ENCODE measurements at places on chromosomes 4 and X.

- DNase-seq, result no peak
Observed at GRCh38 chr4:174538123-174538875, 16.0 kb upstream of the HPGD start.

DNA sequence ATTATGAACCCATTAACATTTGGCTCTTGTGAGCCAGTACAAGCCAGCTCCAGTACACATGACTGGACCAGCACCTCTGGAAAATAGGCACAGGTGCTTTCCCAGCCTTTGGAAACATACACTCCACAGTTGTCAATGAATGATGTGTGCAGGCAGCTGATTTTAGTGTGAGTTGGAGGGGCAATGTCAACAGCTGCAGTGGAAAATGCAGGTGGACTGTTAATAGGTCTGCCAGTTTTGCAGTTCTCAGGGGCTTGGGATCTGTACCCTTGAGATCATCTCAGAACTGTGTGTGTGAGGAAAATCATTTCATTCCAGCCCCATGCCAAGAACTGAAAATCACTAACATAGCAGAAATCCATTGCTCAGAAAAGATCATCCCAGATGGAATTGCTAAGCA is 81.7 kb upstream of the CHRDL1 start:
- DNase-seq, result no peak

GRCh38 chr4:22574424-22574823 is 58.6 kb upstream of the ADGRA3 start:
- DNase-seq, result no peak

DNA sequence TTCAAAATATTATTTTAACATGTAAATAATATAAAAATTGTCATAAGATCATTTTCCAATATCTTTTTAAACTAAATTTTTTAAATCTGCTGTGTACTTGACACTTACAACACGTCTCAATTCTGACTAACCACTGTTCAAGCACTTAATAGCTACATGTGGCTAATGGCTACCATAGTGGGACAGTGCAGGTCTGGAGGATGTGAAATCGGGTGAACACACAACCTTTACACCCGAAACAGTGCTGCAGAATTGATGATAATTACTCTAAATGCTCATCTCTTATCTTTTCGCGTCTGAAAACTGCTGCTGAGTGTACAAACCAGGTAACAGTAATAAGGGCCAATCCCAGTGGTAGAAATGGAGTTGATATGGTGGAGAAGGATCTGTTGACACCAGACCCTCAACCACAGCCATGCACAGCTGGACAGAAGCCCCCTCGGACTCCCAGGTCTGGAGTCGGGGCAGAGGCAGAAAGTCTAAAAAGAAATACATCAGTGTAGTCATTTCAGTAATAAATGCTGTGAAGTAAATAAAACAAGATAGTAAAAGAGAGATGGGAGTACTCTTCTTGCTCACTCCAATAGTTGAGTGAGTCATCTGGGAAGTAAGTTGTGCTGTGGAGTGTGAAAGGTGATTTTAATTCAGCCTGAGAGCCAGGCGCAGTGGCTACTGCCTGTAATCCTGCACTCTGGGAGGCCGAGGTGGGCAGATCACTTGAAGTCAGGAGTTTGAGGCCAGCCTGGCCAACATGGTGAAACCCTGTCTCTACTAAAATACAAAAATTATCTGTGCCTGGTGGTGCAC is 150.0 kb downstream of the CBR4 start:
- DNase-seq, result no peak

DNA sequence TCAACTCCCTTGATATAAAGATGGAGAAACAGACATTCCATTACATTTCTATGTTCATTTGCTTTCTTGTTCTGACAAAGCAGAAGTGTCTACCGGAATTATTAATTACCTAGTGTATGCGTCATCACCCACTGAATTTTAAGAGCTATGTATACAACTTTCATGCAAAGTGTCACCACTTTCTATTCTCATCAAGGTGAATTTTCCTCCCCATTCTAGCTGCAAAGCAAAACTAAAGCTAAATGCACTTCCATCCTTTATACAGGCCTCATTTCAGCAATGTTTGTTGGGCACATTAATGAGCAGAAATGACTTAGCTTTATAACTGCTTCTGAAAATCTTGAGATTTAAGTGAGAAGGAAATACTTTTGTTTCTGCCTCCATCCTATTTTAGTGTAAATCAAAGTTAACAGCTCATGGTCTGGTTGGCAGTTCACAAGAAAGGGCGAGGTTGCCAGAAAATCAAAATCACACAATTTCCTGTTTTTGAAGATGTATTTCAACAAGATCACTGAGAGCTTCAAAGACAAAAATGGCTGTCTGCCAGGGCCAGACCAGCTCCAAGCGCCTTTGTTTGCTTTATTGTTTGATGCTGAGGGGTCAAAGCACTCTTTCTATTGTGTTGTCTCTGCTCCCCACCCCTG is 7.2 kb upstream of the FAM9C start:
- DNase-seq, result no peak

DNA sequence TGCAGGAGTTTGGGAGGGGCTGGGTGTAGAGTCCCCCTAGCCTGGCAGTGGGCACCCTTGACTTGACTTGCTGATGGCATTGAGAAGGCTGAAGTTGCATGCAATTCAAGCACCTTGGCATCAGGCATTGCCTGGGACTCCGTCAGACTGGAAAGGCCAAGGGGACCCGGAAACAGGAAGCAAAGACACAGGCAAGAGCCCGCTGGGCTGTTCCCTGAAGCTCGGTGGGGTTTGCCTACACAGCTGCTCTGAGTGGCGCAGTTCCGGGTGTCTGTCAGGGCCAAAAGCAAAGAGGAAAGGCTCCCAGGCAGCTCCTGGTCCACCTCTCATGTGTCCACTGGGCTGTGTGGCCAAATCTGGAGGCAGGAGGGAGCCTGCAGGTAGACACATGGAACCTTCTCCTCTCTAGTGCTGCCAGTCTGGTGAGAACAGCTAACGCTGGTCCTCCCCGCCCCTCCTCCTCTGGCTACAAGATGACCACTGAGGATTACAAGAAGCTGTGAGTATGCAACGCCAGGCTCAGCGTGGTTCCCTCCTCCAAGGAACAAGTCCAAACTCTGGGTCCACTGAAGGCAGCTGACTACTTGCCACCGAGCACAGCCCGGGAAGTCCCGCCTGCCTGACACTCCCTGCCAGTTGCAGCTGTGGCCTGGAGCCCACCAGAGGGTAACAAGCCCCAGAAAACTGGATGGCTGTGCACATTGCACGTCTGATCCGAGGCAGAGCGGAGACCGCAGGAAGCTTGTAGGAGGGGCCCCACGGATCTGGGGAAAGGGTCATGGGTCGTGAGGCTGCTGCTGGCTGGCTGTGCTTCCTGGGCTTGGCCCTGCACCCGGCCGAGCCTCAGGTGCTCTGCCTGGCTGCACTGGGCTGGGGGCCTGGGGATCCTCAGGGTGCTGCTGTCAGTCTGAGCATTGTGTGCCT is 20.1 kb downstream of the ZNF185 start:
- DNase-seq, result no peak

DNA sequence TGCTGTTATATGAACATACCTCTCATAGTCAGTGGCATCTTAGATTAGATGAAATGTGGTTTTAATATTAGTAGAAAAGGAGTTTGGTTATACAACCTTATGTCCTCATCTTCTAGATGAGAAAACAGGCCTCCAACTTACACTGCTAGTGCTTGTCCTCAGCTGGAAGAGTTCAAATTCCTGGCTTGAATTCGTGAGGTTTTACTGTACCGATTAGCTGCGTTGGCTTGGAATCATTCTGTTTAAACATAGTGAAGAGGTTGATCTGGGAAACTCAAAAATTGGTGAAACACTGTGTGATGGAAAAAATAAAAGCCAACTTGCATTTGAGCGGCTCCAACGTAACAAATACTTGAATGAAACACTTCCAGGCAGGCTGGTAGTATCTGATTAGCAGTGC is 81.0 kb downstream of the LNX1 start:
- DNase-seq, result no peak

GRCh38 chrX:130435937-130436336 is 34.1 kb downstream of the RBMX2 start:
- DNase-seq, result no peak

DNA sequence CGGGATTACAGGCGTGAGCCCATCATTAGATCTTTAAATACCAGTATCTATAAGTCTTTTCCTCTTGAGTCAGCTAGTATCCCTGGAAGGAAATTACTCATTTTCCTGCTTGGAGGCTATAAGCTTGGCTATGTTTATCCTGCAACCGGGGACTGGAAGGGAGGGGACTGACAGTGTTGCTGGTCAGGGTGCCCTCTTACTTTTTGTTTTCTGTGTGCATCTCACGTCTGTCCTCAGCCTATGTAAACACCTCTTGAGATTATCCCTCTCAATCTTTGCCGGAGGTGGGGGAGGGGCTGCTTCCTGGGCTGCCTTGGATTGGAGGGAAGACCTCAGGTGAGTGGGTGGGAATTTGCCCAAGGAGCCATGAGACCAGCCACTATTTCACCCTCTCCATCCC is 37.0 kb downstream of the HTT start:
- DNase-seq, result no peak

- no peak for DNase-seq
Observed at GRCh38 chr4:186727169-186727976, 3.7 kb upstream of the FAT1 start.

DNA sequence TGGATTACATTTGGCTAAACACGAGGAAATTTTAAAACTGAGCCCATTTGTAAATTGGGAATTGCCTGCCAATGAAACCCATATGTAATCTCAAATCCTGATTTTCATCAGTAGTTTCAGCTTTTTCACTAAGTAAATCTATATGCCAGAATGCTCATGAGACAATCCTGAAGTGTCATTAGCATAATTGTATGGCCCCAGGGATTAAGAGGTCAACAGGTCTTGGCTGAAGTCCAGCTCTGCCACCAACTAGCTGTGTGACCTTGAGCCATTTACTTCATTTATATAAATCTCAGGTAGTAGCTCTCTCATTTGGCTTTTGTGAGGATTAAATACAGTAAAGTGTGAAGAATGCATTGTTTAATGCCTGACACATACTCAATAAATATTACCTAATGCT is 320.5 kb upstream of the EMCN start:
- DNase-seq, result no peak

DNA sequence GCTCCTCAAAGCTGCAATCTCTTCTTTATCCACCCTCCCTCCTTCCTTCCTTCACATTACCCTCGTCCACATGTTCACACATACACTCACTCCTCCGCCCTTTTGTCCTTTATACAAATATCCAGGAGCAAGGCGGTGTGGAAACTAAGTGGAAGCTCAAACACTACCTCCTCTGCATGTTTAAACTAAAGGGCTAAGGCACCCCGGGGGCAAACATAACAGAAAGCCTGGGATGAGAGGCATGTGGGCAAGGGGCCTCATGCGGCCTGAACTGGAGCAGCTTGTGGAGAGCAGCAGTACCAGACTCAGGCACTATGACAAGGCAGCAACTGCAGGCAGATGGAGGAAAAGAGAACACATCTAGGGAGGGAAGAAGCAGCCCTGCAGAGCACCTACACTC is 9.5 kb downstream of the MAB21L2 start:
- DNase-seq, result no peak

DNA sequence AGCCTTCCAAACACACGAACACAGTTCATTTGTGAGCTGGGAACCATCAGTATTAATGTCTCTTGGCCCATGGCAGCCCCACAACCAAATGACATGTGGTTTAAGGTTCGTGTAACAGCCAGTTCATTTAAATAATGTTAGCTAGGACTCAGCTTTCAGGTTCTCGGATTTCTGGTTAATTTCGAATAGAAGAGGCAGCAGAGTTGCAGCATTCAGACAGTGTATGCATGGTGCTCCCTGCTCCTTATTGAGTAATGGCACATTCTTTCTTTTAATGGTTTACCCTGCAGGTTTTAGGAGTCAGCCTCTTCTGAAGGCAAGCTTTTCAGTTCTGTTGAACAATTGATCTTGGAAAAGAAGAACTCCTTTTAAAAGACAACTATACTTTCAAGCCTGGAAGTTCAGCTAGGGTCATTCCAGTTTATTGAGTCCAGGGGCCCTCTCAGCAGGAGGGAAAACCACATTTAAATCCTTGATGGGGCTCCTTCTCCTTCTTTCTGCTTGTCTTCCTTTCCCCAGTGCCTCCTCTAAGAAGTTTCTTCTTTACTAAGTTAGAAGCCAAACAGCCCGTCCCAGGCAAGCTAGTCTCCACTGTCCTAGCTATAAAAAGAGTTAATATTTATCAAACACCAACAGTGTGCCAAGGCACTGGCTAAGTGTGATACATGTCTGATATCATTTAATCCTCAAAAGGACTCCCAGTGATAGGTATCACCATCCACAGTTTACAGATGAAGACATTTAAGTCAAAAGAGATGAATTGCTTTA is 5.0 kb upstream of the RNF175 start:
- DNase-seq, result no peak

DNA sequence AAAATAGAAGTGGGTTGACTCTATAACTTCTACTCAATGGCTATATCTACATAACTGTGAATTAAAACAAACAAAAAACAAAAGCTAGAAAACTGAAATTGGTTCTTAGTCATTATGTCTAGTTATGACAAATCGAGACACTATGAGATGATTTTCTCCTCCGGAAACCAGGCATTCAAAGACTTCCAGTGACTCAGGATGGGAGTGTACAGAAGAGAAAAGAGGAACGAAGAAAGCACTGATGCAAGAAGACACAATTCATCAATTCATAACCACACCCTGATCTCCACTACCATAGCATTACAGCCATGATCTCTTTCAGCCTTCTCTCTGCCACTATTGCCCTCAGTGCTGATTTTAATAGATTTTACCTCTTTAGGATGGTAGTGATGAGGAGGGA is 253.6 kb downstream of the CBLL2 start:
- no peak for DNase-seq

DNA sequence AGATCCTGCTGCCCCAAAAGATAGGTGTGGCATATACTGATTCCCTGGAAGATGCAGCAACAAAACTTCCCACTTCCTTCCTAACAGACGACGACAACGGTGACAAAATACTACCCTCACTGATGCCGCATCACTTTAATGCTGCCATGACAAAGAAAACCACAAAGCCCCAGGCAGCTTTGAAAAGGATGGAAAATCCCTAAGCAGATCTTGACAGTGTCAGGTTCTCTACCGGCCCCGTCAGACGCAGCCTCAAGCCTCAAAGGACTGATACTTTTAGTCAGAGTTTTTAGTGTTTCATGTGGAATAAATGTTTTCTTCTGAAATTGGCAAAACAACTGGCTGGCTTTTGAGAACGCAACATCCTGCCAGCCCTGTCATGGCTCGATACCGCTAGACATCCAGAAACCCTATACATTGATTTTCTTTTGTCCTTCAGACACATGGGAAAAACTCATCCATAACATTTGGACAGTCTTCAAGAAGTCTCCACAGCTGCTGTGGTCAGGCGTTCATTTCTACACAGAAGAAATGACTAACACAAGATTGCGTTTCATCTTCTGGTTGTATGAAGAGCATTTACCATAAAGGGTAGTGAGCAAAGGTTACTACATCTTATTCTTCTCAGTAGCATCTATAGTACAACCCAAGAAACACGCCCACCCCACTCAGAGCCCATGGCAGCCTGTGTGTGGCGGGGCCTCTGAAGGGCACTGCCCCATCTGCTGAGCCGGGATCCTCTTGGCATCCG is 60.1 kb downstream of the GATB start:
- DNase-seq, result no peak

DNA sequence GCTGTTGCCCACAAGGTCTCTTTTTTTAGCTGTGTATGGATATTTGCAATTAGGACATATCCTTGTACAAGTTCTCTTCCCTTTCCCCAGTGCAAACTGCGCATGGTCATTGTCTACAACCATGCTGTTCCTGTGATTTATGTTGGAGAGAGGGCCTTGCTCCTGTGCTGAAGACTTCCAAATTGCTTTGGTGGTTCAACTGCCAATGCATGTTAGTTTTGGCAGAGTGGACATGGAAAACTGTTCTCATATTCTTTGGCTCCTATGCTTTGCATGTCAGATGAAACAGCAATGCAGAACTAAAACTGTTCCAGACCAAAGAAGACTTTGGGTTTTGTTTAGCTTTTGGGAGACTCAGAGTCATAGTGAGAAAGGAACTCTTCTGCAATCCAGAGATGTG is 148.8 kb upstream of the EDNRA start:
- no peak for DNase-seq
